Neuronal stem cell (in vitro differentiated cells): ENCODE measurements at places on chromosomes 2 and 18.

DNA sequence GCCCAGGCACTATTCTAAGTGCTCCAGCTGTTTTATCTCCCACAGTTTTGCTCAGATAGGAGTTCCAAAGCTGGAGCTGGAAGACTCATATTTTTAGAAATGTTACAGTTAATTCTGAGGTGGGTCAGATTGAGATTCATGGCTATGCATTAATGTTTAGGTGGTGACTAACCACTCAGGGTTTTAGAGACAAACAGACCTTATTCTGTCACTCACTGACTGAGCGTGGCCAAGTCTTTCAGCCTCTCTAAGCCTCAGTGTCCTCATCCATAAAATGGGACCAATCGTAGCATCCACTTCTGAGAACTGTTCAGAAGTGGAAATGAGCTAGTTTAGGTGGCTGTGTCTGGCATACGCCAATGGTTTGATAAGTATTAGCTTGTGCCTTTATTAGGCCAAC, 4.3 kb upstream of the CASP8 start:
- DNase-seq: no peak

- no peak for DNase-seq
These were observed 285.4 kb downstream of the ZNF516 start for GRCh38 chr18:76209597-76209996.

- peak; percentile 30 for DNase-seq
These were observed 213.3 kb upstream of the MMADHC start for GRCh38 chr2:149800624-149801542.

- peak; percentile 32 for DNase-seq
These were observed 23.3 kb upstream of the MC5R start for GRCh38 chr18:13800505-13801259.

DNA sequence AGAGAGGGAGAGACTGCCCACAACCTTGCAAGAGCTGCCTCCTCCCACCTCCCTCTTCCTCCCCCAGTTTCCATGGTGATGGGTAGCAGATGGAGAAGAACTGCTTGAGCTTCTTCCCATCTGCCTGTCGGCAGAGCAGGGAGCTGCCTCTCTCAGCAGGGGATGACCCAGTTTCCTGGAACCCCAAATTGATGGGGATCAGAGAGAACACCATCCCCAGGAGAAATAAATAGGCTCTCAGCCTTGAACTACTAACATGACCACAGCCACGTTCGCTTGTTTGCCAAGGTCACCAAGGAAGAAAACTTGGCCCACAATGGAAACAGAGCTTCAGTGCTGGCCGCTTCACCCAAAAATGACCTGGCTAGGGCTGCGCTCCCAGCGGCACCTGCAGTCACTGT, 82.2 kb downstream of the ADD2 start:
- DNase-seq: no peak

GRCh38 chr18:45361125-45361851, 254.0 kb upstream of the SLC14A2 start:
- no peak for DNase-seq

- DNase-seq: no peak
These were observed 125.2 kb upstream of the TFPI start for GRCh38 chr2:187679454-187679853.

DNA sequence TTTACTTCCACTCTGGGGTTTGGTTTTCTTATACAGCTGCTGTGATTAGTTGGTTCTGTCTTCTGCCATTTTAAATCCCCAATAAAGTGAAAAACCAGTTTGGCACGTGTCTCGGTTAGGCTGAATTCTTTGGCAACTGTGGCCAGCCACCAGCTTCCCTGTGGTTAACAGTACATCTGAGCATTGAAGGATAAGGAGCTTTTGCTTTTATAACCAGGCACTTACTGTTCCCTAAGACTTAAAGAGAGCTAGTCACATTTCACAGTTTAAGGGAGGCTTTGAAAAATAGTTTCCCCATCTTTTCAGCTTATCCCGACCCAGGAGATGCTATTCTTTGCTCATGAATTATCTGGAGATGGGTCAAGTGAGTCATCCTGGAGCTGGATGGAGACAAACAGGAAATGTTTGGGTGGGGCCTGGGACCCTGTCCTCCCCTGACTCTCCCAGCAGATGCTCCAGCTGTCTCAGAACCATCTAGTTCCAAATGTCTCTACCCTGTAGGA, 57.3 kb upstream of the EML6 start:
- DNase-seq: no peak

GRCh38 chr2:231904161-231904611, 22.0 kb downstream of the NPPC start:
- no peak for DNase-seq

DNA sequence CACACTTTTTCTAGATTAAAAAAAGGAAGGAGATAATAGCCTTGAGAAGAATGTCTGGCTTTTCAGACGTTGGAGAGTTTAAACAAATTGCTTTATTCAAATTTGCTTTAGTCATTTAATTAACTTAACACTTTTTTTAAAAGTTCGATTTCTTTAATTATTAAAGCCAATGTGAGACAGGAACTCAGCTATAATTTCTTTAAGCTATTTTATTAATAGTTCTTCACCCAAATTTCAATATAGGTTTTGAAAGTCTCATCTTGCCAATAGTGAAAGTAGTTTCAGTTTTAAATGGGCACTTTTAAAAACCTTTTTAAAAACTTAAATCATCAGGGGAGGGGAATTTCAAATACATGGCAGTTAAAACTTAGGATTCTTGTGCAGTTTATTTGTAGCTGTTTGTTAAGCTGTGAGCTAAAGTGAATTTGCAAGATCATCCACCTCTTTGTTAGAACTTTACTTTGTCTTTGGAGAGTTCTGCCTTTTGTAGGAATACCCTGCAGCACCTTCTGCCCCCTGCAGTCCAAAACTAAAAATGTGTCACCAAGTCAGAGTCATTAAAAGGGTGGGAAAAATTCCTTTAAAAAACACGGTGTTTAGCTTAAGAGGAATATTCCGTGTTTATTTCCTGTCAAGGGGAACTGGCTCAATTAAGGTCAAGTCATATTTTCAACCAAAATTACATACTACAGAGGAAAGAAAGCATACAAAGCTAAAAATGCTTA, 4.6 kb downstream of the TGIF1 start:
- DNase-seq: peak; percentile 56

DNA sequence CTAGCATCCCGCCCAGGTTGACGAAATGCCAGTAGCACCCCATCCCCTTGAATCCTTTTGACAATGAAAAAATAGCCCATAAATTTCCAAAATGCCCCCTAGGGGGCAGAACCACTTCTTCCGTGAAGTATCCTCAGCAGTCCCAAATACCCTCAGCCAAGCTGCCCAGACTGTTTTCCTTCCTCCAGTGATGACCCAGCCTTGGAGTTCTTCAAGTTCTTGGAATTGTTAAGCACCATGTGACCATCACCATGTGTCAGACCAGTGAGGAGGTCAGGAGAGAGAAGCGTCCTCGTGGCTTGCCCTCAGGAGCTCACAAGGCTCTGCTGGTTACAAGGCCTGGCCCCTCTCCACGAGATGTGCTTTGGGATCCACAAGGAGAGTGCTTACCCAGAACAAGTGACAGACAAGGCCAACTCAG, 1.4 kb upstream of the SLC23A3 start:
- peak; percentile 26 for DNase-seq

- DNase-seq: no peak
These were observed 71.2 kb upstream of the CREB1 start for GRCh38 chr2:207458582-207458981.

- no peak for DNase-seq
These were observed 392.4 kb downstream of the TNS1 start for GRCh38 chr2:217610401-217610814.

GRCh38 chr18:62867534-62867933, 152.2 kb downstream of the PHLPP1 start:
- no peak for DNase-seq

GRCh38 chr2:241593271-241593670, 34.7 kb downstream of the BOK start:
- DNase-seq: no peak

- no peak for DNase-seq
These were observed 14.1 kb upstream of the CYS1 start for GRCh38 chr2:10094271-10094814.

DNA sequence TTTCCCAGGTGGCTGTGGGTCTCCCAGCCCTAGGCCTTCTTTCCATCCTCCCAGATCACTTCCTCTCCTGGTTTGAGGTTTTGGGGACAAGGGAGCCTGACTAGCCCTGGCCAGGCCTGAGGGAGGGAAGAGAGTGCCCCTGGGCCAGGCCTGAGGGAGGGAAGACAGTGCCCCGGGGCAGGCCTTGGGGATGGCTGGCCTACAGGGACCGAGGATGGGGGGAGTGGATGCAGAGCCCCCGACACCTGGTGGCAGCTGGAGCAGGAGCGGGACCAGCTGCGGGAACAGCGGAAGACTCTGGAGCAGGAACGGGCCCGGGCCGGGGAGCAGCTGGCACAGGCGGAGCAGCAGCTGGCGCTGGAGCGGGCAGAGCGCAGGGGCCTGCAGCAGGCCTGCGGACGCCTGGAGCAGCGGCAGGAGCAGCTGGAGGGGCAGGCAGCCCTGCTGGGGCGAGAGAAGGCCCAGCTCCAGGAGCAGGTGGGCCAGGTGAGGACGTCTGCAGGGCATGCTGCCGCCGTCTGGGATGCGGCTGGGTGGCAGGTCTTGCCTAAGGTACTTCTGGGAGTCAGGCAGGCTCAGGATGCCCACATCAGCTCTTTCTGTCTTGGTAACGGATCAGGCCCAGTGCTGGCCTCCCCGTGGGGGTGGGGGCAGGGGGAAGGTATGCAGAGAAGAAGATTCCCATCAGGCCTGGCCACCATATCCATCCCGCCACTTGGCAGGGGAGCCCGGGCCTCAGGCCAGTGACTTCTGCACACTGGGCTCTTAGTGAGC, 29.2 kb downstream of the CROCC2 start:
- no peak for DNase-seq

- DNase-seq: peak; percentile 57
These were observed 146.1 kb upstream of the SESTD1 start for GRCh38 chr2:179410552-179411356.

DNA sequence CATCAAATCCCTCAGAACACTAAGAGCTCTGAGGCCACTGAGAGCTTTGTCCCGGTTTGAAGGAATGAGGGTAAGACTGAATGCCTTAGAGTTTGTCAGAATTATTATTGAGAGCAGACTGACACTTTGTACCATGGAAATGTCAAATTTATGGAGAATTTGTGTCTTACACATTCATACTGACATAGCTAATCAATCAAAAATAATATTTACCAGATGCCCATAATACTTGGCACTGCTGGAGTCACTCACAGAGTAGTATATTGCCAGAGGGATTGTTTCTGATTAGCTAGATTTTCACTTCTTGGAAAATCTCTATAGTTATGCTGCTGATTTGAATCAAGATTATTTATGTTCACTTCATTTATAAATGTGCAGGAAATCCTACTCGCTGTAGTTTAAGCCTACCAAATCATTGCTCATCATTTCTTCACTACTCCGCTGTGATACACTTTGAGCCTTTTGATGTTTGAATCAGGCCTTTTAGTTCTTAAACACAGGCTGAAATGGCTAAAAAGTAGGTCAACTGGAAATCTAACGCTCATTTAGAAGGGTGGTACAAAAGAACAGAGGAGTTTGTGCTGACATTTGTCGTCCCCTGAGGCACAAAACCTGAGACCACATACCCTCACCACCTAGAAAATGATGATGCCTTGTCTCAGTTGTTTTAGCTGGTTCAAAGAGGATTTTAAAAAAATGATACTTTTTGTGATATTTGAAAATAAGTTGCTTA, 96.1 kb upstream of the CSRNP3 start:
- DNase-seq: no peak

- DNase-seq: no peak
These were observed 82.5 kb downstream of the EDAR start for GRCh38 chr2:108906403-108907077.

DNA sequence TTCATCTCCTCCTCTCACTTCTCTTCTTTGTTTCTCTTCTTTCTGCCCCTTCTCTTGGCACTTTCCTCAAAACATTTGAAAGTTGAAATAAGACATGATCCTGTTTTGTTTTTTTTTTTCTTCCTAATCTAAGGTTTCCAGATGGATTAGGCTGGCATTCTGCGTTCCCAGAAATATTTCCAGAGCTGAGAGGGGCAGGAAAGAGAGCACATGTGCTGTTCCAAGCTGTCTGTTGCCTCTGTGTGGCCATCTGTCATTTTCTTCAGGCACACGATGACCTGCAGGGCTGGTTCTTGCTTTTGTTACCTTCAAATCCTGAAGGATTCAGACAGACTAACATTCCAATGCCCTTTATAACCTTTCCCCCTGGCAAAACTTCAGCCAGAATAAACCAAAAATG, 142.9 kb downstream of the RNF144A start:
- no peak for DNase-seq

DNA sequence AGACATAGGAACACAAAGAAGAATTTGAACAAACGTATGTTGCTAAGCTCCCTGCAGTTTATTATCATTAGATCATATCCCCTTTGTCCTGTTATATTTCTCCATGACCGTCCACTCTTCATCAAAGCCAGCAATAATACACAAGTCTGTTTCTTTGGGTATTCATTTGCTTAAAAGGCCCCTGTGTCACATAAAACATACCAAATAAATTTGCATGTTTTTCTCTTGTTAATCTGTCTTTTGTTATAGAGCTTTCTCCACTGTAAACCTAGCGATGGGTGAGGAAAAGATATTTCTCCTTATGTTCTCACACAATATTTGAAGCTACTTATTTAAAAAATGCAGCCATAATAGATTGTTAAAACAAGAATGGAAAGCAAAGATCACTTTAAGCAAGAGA, 42.9 kb upstream of the REL start:
- no peak for DNase-seq

DNA sequence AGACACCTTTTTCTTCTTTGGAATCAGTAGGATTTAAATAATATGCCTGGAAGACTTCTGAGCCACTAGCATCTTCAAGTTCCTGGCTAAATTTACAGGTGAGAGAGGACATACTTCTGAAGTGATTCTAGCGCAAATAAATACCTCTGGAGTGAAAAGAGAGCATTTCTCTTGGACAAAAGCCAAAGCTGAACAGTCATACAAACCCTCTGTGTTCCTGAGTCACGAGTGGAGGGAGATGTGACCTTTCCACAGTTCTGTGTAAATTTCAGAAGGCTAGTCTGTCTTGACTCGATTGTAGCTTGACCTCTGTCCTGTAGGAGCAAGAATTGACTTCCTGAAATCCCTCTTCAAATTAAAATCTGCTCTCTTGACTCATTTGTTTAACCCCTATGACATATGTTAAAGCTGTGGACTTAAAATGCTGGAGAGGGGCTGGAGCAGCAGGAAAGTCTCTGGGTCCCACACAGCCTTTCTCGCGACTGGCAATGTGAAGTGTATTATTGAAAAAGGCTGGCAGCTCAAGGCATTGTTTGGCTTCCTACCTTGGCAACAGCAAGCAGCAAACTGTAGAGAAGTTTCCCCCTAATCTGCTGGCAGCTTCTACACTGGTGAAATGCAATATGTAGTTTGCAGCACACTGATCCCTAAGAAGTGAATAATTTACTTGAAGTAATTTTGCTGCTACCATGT, 79.6 kb upstream of the GCFC2 start:
- no peak for DNase-seq

DNA sequence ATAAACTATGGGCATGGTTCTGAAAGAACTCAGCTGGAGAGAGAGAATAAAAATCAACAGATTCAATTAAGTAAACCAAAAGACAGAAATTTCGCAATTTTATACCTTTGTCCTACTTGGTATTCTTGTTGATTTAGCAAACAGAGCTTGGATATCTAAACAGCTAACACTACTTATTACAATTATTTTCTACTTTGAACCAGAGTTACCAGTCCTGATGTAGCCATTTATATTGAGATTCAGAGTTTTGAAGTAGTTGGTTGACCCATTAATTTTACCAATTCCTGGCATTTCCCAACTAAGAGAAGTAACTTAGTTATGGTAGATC, 48.9 kb downstream of the ASXL2 start:
- no peak for DNase-seq
